NCI-H2081 treated with DMSO at 0.1 percent for 48 hours (cell line): ENCODE measurements at places on chromosomes 7 and 10.

GRCh38 chr7:21412957-21413356 is 14.9 kb upstream of the SP4 start:
- DNase-seq: no peak

- DNase-seq: no peak
Observed at GRCh38 chr10:14185316-14186045, 145.2 kb downstream of the FRMD4A start.

GRCh38 chr7:135862586-135863340 is 114.2 kb upstream of the FAM180A start:
- DNase-seq: no peak

GRCh38 chr10:125264091-125264490 is 103.7 kb upstream of the CTBP2 start:
- no peak for DNase-seq

- DNase-seq: no peak
Observed at GRCh38 chr10:56771343-56771742, 410.3 kb upstream of the ZWINT start.

GRCh38 chr10:88493691-88494483 is 89.2 kb downstream of the RNLS start:
- no peak for DNase-seq

- no peak for DNase-seq
Observed at GRCh38 chr10:98168766-98169165, 34.3 kb downstream of the R3HCC1L start.

DNA sequence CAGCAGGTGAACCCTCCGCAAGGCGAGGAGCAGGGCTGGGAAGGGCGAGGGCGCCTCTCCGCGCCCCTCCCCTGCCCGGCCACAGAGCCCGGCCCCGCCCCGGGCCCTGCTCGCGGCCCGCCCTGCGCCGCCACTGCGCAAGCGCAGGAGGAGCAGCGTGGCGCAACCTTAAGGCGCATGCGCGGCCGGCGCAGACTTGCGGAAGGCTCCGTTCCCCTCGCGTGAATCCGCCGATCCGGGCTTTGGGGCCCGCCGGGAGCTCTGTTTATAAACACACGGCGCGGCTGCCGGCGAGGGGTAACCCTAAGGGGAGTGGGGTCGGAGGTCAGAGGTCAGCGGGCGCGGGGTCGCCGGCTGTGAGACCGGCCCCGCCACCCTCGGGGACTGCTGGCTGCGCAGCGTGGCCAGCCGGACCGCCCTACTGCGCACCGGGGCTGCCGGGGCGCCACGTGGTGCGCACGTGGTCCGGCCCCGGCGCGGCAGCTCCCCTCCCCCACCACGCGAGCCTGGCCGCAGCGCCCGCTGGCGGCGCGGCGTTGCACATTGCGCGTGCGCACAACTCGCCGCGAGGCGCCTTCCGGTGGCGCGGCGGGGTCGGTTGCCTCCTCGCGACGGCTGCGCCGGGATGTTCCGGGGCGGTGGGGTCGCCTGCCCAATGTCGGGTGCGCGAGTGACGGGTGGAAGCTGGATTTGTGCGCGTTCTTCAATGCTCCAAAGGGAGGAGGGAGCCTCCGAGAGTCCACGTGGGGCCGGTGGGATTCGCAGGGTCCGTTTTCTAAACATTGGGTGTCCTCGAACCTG is 40.2 kb upstream of the FOXK1 start:
- no peak for DNase-seq

DNA sequence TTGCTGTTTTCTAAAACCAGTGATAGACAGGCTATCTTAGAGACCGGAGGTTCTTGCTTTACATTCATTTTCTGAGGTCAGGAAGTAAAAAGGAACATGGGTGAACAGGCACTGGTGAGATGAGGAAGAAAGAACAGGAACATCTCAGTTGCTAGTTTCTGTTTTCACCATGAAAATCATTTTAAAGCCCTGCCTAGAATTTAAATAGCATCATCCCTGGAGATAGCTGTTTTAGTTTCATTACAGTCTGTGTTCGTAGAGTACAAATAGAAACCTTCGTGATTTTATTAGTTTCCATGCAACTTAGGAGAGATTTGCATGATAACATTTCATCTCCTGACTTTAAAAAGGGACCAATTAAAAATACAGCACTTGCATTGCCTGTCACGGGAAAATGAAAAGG is 14.7 kb downstream of the KCNMA1 start:
- DNase-seq: no peak

DNA sequence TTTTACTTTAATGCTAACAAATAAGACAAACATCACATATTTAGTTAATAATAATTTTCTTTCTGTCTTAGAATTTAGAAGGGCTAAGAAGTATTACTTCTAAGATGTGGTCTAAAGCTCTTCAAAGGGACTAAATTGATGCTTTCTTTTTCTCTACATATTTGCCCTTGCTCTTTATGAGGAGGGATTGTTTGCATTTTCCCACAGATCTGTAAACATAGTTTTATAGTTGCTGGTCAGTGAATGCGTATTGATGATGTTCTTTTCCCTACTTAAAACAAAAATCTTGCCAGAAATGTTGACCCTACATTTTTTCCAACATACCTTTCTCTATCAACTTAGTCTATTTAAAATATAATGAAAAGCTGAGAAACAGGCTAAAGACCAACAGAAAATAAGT is 372.4 kb upstream of the LRGUK start:
- DNase-seq: no peak

DNA sequence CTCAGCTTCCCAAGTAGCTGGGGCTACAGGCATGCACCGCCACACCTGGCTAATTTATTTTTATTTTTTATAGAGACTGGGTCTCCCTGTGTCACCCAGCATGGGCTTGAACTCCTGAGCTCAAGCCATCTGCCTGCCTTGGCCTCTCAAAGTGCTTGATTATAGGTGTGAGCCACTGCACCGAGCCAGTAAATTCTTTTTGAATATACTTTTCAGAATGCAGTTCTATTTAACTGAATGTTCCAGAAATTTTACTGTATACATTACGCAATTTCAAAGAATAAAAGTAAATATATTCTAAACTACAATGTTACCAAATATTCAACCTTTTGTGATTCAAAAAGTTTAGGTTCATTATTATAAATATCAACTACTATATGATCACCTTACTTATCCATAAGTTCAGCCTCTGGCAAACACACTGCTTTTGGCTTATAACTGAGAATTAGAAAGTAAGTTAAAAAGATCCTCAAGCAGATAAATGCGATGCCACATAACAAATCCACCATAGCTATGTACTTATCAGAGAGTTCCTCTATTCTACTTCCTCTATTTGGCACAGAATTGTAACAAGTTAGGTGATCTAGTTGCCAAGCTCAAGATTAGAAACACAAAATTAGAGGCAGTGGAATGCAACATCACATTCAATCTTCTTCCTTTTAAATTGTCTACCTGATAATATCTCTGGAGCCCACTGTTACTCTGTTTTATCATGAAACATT is 118.2 kb downstream of the ANK3 start:
- DNase-seq: no peak

- no peak for DNase-seq
Observed at GRCh38 chr10:5829267-5829666, 16.0 kb upstream of the GDI2 start.

DNA sequence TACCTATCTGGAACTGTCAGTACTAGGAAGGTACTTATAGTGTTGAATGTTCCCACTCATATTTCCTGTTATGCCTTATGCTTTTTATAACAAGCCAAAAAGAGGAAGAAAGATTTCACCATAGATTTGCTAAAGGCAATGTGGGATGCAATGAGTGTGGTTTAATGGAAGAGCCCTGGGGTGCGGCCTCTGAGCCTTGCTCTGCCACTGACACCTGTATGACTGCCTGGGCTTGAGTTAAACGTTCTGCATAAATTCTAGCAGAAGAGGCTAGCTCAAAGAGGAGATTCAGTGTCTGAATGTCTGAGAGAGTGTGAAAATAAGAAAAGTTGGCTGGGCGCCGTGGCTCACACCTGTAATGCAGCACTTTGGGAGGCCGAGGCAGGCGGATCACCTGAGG is 143.8 kb downstream of the TPST1 start:
- no peak for DNase-seq

DNA sequence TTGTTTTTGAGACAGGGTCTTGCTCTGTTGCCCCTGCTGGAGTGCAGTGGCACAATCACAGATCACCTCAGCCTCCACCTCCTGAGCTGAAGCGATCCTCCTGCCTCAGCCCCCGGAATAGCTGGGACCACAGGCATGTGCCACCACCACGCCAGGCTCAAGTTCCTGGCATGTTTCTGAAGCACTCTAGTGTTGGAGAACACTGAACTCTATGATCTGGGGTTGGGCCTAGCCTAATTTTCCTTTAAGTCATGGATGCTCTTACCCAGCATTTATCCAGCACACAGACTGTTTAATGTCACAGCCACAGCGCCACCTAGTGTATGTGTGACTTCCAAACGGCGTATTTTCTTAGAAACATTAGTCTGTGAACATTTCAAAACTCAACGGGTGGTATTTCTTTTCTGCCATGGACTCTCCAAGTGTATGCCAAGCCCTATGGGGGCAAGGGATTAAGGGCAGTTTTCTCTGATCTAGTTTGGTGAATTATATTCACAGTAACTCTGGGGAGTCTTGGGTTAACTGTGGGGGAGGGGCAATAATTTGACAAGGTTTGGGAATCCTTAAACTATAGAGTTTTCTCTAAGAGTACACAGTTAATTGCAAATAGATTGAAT is 91.8 kb downstream of the CREM start:
- peak; percentile 29 for DNase-seq

- no peak for DNase-seq
Observed at GRCh38 chr7:30062587-30062986, 34.4 kb downstream of the PLEKHA8 start.

DNA sequence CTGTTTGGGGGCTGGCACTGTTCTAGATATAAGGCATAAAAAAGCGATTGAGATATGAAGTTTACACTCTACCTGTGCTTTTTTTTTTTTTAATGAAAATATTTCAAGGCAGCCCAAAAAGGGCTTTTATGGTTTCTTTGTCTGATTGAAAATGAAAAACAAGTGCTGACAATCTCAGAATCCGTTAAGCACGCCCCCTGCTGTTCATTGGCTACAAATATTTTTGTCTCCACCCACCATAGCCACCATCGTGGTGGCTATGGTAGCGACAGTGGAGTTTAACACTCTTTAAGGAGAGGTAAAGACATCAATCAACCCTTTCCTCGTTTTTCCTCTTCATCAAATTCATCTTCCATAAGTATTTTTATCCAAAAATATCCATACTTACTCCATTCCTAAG is 94.2 kb downstream of the CD36 start:
- no peak for DNase-seq

DNA sequence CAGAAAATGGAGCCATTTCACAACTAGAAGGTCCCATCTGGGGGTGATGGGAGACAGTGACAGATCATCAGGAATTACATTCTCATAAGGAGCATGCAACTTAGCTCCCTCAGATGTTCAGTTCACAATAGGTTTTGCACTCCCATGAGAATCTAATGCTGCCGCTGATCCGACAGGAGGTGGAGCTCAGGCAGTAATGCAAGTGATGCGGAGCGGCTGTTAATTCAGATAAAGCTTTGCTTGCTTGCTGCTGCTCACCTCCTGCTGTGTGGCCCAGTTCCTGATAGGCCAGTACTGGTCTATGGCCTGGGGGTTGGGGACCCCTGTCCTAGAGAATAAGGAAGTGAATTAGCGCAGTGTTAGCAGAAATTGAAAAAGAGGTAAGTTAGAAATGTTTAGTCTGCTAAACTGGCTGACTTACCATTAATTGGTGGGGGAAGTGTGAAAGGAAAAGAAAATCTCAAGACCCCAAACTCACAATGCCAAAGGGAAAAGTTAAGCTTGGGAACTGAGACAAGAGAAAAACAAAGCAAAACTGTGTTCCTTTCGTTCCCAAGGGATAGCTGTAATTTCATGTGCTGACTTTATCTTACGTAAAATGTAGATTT is 76.4 kb downstream of the LYZL2 start:
- no peak for DNase-seq

GRCh38 chr7:36575832-36576231 is 148.5 kb downstream of the AOAH start:
- DNase-seq: no peak

GRCh38 chr10:31374146-31374696 is 55.2 kb downstream of the ZEB1 start:
- no peak for DNase-seq

- no peak for DNase-seq
Observed at GRCh38 chr7:14576578-14576977, 326.0 kb downstream of the DGKB start.

GRCh38 chr7:124399941-124400340 is 365.7 kb downstream of the GPR37 start:
- no peak for DNase-seq

GRCh38 chr7:5424749-5425506 is 1.3 kb upstream of the TNRC18 start:
- DNase-seq: no peak

DNA sequence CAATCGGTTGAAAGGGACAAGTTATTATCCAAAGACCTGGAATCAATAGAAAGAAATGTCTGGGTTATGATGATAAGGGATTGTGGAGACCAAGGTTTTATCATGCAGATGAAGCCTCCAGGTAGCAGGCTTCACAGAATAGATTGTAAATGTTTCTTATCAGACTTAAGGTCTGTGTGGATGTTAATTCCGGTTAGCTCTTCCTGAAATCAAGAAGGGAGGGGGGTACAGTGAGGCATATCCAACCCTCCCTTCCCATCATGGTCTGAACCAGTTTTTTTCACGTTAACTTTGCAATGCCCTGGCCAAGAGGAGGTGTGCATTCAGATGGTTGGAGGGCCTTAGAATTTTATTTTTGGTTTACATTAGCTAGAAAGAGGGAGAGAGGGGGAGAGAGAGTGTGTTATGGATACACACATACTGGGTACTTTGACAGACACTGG is 9.8 kb upstream of the LRRC61 start:
- DNase-seq: no peak

DNA sequence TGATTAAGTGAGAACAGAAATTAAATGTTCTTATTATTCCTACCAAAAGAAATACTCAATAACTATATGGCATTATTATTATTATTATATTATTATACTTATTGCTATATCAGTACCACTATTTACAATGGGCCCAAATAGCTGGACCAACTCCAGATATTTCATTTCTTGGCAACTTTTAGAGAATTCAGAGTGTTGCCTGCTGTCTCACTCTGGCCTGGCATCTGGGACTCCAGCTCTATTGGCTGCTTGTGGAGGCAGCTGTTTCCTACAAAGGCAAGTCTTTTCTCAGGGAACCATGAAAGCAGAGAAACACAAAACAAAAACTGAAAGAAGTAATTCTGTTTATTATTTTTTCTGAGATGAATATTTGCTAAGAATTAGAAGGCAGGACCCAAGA is 105.1 kb upstream of the SORCS1 start:
- DNase-seq: no peak

GRCh38 chr10:100282907-100283306 is 3.6 kb downstream of the BLOC1S2 start:
- DNase-seq: no peak
